ENCODE measurements at places on chromosomes 11 and 22.

DNA sequence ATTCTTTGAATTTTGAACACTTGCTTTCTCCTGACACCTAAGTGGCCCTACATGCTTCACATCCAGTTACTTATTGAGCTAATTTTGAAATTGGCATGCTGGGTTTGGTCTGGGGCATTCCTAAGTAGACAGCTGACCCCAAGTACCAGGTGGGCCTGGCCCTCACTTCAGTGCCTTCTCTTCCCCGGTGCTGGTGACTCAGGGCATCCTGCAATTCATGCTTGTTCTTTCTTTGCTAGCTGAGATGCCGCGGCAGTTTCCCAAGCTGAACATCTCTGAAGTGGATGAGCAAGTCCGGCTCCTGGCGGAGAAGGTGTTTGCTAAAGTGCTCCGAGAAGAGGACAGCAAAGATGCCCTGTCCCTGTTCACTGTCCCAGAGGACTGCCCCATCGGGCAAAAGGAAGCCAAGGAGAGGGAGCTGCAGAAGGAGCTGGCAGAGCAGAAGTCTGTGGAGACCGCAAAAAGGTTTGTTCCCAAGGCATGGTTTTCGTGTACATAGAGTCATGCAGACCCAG lies 6.3 kb downstream of the AMPD3 start:
- DNase-seq, result no peak

DNA sequence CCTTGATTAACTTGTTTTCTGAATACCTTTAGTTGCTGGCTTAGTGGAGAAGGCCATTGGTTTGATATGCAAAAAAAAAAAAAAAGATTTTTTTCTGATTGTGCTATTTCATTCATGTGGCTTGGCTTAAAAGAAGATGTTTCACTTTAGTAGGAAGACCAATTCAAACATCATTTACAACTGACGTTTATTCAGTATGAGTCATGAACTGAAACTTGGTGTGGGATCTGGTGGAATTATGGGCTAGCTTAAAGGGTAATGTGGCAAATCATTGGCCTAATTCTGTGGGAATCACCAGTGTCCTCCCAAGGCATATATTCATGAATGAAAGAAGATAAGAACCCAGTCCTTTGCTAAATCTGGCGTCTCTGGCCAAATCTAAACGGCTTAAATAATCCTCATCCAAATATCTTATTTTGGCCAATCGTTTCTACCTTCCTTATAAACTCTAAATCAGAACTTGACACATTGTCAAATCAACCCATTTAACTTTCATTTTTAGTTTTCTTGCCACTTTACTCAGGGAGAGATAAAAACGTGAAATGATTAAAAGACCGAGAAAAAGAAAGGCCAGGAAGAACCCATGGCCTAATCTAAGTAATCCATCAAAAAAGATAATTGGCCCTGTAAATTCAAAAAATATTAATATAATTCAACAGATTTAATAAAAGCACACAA lies 77.0 kb downstream of the DDIAS start:
- DNase-seq, result no peak

- no peak for DNase-seq
Observed at GRCh38 chr22:17914474-17914873, 109.9 kb downstream of the MICAL3 start.

DNA sequence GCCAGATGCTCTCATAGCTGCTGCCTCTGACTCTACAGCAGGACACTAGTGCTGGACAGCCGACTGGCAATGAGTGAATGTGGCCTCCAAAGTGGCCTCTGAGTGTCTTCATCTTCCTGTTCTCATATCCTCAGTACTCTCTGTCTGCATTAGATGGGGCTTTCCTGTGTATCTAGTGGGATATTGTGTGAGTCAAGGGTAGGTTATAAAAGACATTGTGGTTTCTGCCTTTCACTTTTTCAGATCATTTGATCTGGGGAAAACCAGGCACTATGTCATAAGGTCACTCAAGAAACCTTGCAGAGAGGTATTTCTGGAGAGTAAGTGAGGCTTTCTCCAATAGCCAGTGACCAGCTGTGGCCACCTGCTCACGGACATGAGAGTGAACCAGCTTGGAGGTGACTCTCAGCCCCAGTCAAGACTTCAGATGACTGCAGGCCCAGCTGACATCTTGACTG lies 333.6 kb upstream of the NCAM1 start:
- DNase-seq, result no peak

- DNase-seq, result no peak
Observed at GRCh38 chr22:31210556-31211421, 1.3 kb upstream of the LIMK2 start.

DNA sequence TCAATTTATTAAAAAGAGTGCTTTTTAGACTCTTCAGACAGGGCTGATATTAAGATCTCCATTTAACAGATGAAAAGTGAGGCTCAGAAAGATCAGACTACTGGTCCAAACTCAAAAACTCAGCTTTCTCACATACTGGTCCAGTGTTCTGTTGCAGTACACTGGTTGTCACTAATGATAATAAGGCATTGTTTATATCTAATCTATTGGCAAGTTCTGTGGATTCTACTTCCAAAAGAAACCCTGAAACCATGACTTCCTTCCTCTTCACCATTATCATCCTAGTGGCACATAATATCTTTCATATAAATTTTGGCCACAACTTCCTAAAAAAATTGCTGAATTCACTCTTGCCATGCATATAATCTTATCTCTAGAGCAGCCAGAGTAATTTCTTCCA lies 36.9 kb downstream of the F2 start:
- DNase-seq, result no peak

- DNase-seq, result no peak
Observed at GRCh38 chr11:21307874-21308273, 638.5 kb downstream of the NELL1 start.

DNA sequence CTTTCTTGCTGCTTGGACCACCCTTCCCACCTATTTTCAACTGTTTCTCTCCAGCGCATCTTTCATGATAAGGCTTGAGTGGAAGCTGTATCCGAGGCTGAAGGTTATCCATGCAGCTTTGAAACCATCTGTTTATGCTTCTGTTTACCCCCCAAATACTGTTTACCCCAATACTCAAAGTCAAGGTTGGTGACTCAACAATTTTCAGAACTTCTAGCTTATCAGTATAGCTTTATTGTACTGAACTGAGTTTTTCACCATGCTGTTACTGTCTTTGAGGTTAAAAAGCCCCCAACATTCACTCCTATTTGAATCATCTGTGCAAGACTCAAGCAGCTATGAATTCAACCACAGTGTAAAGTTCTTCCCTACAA lies 1.1 kb upstream of the CABIN1 start:
- DNase-seq, result no peak

All from T-cell (primary cell).